ENCODE measurements at places on chromosomes 7 and 10.

- no peak for DNase-seq
These were observed 31.7 kb downstream of the SKIDA1 start for GRCh38 chr10:21493784-21494183.

GRCh38 chr10:119542357-119542987 lies at the start of gene RGS10:
Gene RGS10, minus strand, starts transcription at chr10:119542719. Its CDS starts 81 bp downstream, at chr10:119542638.
- peak; percentile 90 for DNase-seq

DNA sequence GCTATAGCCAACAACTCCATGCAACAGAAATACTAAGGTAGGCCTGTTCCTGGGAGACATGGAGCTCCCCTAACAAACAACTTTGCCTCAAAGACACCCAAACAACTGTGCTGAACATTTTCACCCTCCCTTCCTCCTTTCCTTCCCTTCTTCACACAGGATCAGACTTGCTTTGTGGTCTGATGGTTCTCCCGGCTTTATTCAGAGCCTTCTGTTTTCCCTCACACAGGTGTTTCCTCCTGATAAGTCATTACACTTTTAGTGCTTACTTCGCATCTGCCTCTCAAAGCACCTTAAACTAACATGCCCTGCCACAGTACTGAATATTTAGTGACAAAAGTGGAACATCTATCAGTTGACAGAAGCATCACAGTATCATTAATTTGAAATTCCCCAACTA lies 56.3 kb upstream of the YAE1 start:
- DNase-seq, result no peak

GRCh38 chr7:70448312-70448906 lies 683.5 kb upstream of the GALNT17 start:
- no peak for DNase-seq

DNA sequence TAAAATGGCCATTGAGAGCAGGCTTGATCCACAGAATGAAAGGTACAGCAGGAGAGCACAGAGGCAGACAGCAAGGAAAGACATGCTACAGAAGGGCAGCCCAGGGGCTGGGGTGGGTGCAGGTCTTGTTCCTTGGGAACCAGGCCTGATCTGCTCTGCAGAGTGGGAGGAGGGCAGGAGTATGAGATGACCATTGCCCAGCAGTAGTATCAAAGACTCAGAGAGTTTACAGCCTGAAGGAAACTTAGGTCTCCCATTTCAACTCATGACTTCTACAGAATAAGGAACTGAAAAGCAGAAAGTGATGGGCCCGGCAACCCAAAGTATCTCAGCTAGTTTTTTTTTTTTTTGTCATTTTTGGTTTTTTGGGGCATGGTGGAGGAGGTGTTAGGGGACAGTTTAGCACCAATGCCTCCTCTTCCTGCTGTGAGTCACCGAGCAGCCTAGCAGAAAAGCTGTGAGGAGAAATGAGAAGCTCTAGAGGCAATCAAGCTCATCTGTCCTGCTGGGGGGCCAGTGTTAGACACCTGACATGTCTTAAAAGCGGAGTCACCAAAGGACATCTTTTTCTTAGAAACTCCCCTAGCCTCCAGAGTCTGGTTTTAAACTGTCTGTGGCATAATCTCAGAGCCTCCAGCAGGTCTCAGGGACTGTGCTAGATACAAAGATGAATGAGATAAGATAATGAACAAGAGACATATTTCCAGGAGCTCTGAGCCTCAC lies 34.3 kb upstream of the HERPUD2 start:
- no peak for DNase-seq

- DNase-seq, result no peak
These were observed 408.0 kb downstream of the HGF start for GRCh38 chr7:81361769-81362312.

- no peak for DNase-seq
These were observed 258.5 kb downstream of the PTPRN2 start for GRCh38 chr7:158329014-158329610.

GRCh38 chr7:16652888-16653287 lies 6.9 kb downstream of the BZW2 start:
- peak; percentile 19 for DNase-seq

DNA sequence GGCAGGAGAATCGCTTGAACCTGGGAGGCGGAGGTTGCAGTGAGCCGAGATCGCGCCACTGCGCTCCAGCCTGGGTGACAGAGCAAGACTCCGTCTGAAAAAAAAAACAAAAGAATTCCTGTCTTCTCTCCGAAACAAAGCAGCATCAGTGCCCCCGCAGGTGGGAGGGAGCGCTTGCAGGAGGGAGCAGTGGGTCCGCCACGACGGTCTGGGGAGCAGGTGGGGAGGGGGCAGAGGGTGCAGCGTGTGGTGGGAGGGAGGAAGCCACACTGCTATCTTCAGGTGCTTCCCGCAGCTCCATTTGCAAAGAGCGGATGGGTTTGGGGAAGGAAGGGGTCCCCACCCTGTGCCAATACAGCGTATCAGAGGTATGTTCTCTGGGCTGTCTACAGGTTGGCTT lies 31.7 kb downstream of the LIMK1 start:
- no peak for DNase-seq

DNA sequence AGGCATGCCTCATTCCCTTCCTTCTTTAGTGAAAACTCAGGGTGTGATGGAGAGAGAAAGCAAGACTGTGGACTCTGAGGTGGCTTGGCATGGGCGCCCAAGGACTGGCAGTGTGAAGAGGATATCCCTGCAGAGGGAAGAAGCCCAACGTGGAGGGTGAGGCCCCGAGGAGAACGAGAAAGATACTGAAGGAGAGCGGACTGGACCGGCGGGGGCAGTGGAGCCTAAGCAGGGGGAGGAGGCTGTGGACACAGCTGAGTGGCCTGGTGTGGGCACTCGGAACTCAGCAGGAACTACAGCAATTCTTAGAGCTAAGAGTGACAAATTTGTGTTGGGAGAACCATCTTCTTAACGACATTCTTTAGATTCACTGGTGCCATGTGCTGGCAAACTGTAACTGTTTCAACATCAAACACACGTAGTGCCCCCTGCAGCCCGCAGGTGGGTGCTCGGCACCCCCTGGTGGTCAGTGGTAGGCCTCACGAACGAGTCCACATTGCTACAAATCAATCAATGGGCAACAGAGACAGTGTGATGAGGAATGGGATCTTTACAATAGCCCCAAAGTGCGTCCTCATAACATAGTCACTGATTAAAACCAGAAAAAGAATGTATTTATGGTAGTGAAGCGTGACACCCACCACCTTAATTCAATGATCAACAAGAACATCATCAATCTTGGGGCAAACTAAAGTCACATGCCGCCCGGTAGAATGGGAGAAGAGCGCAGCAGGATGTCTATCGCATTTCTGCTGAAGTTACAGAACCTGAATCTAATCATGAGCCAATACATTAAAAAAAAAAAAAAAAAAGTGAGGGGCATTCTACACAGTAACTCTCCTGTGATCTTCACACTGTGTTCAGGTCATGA lies 2.0 kb upstream of the SFTPA1 start:
- DNase-seq, result peak; percentile 9

- DNase-seq, result no peak
These were observed 9.1 kb downstream of the TMEM72 start for GRCh38 chr10:44920252-44920651.

- DNase-seq, result no peak
These were observed 39.4 kb downstream of the CCNJ start for GRCh38 chr10:96082748-96083147.

DNA sequence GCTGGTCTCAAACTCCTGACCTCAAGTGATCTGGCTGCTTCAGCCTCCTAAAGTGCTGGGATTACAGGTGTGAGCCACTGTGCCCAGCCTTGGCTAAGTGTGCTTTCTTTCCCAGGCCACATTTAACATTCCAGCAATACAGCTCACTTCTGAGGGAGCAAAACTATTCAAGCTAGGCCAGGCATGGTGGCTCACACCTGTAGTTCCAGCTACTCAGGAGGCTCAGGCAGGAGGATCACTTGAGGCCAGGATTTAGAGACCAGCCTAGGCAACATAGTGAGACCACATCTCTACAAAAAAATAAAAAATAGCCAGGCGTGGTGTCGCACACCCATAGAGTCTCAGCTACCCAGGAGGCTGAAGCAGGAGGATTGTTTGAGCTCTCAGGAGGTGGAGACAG lies 23.3 kb upstream of the TPST1 start:
- no peak for DNase-seq

- peak; percentile 81 for DNase-seq
These were observed 24.9 kb downstream of the NRBF2 start for GRCh38 chr10:63157845-63158624.

GRCh38 chr7:93843260-93843659 lies 47.3 kb downstream of the TFPI2 start:
- DNase-seq, result no peak

DNA sequence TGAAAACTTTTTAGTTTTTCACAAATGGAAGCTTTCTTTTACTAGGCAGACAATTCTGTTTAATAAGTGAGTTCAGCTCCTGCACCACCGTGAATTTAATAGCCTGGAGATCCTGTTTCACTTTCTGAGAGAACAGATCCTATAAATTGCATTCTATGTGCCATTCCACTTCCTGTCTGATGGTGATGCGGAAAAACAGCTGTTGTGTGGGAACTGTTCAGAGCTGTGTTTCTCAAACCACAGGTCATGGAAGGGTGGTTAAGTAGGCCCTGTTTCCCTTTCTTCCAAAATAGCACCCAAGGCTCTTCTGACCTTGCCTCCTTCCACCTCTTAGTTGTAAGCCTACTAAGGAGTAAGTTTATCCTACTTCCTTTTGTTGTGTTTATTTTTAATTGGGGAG lies 97.2 kb upstream of the DKK1 start:
- no peak for DNase-seq

- DNase-seq, result no peak
These were observed 95.7 kb upstream of the PALS2 start for GRCh38 chr7:24477398-24478136.

DNA sequence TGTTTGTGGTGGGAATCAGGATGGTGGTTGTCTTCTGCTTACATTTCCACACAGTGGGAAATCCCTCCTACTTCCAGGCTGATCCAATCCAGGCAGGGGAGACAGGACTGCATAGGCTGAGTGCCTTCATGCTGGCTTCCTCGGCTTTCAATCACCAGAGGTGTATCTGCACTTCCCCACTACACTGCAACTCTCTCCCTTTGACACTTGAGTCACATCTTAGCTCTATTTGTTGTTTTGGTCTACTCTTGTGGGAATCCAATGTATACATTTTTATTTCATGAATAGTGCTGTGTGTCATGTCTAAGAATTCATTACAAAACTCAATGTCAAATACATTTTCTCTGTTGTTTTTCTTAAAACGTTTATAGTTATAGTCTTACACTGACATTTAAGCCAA lies 735.6 kb downstream of the XPNPEP1 start:
- DNase-seq, result no peak

DNA sequence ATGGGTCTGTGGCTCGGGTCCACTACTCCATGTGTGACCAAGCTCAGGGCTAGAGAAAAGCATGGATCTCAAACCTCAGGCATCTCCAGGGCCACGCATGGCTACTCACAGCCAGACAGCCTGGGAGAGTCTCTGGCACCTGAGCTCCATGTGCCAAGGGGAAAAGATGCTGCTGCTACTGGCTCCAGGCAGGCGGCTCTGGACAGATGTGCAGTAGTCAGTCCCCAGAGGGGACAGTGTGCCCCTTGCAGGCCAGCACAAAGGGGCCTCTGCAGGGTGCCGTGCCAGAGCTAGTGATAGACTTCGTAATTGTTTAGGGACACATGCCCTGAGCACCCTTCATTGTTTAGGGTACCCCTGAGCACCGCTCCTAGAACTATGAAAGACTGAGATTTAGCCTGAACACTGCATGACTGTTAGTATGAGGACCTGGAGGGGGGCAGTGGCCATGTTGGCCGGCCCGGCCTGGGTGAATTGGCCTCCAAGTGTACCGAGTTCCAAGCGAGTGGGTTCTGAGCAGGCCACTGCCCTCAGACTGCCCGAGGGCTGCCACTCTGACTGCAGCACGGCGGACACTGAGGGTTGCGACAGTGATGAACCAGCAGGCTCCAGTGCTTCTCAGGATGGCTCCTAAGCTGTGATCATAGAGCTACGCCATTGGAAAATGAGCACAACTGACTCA lies 80.7 kb downstream of the TCERG1L start:
- no peak for DNase-seq

- DNase-seq, result no peak
These were observed 82.8 kb downstream of the AHCYL2 start for GRCh38 chr7:129307592-129307991.

DNA sequence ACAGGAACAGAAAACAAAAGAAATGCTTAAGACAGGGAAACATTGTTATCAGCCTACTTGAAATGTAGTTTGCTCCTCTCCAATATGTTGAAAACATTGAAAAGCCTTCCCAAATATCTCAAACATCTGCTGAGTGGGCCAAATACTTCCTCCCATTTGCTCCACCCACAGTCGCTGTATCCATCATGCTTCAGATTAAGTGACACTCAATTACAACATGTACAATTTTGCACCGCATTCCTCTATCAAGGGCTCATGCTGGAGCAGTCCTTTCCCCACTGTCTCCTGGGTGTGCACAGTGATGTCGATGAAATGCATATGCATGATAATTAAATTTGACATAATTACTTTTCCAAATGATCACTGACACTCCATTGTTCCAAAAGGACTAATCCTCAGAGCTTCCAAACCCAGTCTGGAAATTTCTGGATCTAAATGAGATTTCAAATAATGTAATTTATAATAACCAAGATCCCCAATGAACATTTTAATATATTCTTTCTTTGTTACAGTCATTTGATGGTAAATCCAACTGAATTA lies 604.6 kb downstream of the GRID1 start:
- DNase-seq, result no peak

- no peak for DNase-seq
These were observed 277.0 kb downstream of the GFRA1 start for GRCh38 chr10:115996031-115996430.

DNA sequence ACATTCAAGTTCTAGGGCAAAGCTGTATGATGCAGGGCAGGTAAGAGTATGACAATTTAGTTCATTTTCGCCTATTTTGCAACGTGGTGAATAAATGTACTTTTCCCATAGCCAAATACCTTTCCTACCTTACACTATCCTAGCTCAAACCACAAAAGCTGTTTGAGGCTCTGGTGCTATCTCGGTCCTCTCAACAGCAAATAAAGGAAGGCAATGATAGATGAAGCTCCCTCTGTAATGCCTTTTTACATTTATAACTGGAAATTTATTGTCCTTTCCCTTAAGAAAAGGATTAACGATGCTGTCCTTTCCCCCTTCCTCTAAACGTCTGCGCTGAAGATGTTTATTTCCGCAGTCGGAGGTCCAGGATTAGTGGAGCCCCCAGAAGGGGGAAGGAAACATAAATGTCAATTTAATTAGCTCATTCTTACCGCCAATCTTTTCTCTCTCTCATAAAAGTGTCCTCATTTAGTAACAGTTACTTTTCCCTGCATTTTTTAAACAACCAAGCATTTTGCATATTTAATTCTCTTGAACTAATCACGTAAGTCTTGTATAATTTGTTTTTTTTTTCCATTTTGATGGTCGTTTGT lies 114.6 kb downstream of the PIP4K2A start:
- no peak for DNase-seq
